GM13976 (cell line): ENCODE measurements at places on chromosomes 6 and 20.
A peak's percentile ranks its signal among the peaks of the same experiment; 100 is the strongest.

DNA sequence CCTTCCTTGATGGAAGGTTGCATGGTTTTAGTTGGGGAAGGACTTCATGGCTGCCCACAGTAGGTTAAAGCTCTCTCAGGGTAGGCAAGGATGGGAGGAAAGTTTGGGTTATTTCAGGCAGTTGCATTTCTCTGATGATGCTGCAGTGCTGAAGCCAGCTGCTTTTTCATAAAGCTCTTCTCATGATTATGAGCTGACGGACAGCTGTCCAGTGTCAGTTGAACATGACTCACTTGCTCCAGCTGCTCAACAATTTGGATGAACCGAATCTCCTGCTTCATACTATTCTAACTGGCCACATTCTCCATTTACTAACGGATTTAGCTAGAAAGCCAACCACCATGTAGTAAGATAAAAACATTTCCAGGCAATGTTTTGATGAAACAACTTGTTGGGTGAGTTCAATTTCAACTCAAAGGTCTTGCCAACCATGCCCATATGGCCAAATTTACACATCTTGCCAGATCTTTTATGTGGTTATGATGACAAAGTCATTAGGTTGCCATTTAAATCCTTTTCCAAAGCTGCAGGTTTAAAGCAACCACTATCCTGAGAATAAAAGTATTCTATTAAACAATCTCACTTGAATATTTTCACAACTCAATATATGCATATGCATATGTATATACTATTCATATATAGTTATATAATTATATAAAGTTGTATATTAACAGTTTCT, 125.9 kb downstream of the HS3ST5 start:
- no peak for DNase-seq

GRCh38 chr6:134663800-134664535, 285.9 kb downstream of the ALDH8A1 start:
- DNase-seq: no peak

DNA sequence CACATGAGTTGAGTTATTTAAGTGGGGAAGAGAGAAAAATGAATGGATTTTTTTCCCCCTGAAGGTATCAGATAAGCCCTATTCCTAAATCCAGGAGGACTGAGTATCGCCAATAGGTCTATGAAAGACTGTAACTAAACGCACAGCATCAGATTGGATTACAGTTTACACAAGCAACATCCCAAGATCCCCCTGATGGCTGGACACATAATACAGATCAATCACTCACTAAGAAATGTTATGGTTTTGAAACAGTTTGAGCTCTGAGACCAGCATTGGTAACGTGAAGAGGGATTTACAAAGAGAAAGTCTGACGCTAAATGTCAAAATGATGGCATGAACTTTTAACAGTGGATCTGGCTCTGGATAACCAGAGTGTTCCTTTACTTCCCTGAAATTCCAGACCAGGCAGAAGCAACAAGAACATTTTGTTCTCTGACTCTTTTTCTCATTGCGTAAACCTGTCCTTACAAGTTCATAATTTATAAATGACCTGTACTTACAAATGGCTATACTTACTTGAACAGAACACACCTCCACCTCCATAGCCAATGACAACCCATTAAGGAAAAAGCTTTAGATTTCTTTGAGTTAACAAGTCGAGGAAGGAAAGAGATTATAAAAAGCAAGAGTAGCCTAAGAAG, 131.8 kb upstream of the BEND3 start:
- no peak for DNase-seq

DNA sequence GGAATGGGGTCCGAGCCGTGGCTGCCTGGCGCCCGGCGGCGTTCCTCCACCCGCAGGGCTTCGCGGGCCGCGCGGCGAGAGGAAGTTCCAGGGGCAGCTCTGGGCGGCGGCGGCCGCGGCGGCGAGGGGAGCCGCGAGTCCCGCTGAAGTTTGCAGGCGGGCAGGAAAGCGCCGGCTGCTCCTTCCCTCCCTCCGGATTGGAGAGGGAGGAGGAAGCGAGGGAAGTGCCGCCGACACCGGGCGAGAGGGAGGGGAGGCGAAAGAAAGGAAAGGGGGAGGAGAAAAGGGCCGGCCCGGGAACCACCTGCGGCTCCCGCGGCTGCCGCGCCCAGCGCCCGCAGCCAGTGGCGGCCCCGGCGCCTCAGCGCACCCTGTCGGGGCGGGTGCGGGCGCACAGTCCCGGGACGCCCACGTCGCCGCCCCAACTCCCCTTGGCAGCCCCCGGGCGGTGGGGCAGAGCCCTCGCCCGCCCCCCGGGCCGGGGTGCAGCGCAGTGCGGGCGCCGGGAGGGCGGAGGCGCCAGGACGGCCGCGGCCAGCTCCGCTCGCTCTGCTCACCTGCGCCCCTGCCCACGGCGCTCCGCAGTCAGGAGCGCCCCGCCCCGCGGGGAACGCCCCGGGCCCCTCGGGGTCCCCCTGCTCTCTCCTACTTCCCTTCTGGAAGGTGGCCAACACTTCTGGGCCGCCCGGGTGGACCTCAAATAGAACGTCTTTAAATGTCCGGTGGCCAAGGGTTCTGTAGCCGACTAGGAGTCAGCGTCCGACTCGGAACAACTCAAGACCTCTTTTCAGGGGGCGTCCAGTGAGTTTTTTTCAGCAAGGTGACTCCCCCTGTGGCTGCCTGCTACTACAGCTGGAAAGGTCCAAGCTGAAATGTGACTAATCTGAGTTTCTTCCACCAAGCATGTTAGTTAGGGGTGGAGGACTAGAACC, 80.3 kb upstream of the CCDC28A start:
- peak; percentile 80 for DNase-seq

- DNase-seq: no peak
These were observed 509.3 kb upstream of the CITED2 start for GRCh38 chr6:139883776-139884175.

DNA sequence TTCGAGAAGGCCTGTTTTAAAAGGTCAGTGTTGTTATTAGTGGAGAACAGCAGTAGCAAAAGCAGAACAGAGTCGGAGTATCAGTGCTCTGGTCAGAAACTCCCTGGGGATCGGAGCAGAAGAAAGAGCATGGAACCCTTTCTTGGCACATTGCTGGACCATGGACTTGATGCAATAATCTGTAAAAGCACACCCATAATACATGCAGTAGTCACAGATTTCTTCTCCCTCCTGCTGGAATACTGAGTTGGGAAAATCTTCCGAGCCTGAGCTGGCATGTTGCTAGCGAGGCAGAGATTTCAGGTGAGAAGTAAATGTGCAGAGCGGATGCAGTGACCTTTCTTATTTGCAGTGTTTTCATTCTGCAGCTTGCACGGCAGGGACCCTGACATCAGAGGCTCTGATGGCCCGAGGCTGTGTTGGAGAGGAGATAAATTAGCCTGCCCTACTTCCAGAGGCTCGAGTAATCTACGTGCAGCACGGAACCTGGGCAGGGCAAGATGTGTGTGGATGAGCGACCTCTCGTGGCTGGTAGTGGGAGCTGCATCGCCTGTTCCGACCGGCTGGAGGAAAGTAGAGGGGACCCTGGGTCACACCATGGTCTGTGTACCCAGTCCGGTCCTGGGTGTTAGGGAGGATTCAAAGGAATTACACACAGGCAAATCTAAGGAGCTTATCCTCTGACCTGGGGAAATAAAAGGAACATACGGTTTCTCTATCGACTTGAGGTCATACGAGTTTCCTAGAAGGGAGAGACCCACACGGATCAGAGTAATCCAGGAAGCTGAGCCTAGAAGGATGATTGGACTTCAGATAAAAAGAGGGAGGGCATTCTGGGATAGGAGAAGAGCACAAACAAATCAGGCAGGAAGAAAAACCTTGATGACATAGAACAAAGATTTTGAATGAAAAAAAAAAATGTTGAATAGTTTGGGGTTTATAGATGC, 137.0 kb upstream of the STMND1 start:
- peak; percentile 61 for DNase-seq

- DNase-seq: no peak
These were observed 201.3 kb downstream of the AKAP7 start for GRCh38 chr6:131336596-131336995.

DNA sequence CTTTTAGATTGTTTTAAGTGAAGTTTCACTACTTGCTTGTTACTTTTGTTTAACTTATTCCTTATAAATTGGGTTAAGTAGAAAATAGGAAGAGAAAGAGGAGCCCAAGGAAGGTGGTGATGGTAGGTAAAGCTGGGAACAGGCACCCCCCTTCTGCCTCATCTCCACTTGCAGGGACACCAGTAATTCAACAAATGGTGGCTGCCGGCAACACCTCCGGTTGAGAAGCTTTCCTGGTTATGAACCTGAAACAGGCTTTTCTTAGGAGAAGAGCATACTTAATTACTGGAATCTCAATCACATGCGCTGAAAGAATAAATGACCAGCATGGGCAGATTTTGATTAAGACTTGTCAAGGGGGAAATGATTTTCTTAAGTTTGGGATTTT, 158.9 kb upstream of the ZNF217 start:
- DNase-seq: no peak

- DNase-seq: no peak
These were observed 510.7 kb upstream of the SULF2 start for GRCh38 chr20:48295966-48296421.

- DNase-seq: no peak
These were observed 11.7 kb upstream of the DSN1 start for GRCh38 chr20:36785308-36785707.

GRCh38 chr6:155710704-155711103, 255.1 kb upstream of the NOX3 start:
- no peak for DNase-seq

- no peak for DNase-seq
These were observed 6.6 kb downstream of the KIF25 start for GRCh38 chr6:168004023-168004422.

DNA sequence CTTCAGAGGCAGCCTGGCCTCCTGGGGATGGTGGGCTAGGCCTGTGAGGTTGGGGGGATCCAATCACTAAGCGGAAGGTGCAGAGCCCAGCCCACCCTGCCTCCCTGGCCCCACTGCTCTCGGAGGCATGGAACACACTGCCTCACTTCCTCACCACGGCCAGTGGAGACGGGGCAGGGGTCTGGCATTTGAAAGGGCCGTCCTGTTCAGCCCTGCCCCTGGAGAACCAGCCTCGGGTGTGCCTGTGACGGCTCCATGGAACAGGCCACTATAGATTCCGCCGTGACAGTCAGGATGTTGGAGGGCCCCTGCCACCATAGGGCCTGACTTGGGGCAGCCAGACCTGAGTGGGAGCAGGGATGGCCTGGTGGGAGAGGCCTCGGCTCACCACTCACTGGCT, 110.2 kb downstream of the DACT2 start:
- DNase-seq: no peak

DNA sequence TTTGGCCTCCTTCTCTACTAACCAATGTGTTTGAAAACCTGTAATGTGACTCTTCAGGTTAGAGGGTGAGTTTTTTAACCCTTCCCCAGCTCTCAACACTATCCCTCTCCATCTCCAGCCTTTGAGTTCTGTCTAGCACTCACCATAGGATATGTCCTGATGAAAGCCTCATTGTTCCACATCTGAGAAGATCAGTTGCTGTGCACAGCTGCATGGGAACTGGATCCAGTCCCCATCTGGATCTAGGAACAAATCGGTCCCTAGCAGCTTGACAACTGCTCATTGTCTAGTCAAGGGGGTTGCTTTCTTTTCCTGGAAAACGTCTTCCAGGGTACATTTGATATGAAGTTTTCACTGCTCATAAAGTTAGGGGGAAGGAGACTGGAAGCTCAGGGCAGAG, 45.4 kb upstream of the AGPAT4 start:
- no peak for DNase-seq

GRCh38 chr6:130027948-130028347, 9.6 kb downstream of the L3MBTL3 start:
- DNase-seq: peak; percentile 34

DNA sequence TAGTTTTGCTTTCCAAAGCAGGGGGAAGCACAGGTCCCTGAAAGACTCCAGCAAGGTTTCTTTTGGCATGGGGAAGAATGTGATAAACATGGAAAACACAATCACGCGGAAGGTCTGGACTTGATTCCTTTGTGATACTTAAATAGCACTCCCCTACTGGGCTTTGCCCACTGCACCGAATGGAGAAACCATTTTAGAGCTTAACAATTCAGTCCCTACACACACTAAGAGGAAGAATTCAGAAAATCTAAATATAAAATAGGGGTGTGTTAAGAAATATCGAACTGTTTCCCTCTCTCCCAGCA, 71.4 kb upstream of the NHSL1 start:
- DNase-seq: no peak

DNA sequence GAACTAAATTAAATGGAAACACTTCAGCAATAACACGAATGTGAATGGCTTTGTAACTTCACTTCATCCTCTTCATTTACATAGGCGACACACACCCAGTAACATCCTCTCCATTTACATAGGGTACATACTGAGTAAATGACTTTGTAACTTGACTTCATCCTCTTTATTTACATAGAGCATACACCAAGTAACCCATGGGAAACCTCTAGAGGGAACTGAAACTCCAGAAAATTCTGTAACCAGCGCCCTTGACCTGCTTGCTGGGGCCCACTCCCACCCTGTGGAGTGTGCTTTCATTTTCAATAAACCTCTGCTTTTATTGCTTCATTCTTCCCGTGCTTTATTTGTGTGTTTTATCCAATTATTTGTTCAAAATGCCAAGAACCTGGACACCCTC, 81.6 kb upstream of the OPRM1 start:
- no peak for DNase-seq

GRCh38 chr6:133187657-133188453, 53.3 kb upstream of the EYA4 start:
- no peak for DNase-seq

DNA sequence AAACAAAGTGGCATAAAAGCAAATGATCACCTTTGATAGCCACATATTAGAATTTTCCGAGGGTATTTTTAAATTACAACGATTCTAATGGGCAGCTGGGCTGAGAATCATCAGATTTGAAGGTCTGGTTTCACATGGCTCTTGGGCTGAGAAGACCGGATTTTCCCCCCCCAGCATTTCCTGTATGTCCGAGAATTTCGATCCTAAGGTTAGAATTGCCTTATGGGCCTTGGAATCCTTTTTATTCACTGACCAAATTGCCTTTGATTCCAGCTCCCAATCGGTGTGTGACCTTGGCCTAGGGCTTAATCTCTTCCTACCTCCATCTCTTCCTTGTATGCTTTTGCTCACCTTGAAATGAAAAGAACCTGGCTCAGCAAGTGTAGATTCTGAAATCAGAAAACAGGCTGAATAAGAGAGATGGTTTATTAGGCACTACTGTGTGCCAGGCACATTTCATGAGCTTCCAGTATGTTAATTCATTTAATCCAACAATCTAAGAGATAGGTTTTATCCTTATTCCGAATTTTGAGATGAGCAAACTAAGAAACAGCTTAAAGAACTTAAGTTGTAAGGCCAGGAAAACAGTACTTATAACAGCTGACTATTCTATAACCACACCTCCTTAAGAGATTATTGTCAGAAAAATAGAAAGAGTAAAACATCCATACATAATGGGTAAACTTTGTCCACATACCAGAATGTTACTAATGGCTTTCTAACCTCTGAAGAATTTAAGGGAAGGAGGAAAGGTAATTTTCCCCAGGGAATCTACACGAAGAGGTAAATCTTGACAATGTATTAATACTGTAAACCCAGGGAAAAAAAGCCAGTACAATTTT, 39.4 kb downstream of the HFE start:
- DNase-seq: no peak

DNA sequence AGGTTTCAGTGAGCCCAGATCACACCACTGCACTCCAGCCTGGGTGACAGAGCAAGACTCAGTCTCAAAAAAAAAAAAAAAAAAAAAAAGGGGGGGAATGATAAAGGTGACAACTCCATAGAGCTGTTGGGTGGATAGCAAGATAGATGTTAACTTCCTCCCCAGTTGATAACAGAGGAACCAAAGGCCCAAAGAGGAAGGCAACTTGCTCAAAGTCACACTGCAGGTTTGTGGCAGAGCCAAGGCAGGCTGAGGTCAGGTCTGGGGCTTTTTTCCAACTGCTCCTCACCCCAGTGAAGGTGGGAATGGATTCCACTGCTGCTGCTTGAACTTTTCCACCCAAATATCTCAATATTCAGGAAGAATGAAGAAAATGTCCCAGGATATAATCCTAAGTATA, 26.7 kb downstream of the HCK start:
- DNase-seq: no peak
